ENCODE measurements at places on chromosomes 6 and 20.

DNA sequence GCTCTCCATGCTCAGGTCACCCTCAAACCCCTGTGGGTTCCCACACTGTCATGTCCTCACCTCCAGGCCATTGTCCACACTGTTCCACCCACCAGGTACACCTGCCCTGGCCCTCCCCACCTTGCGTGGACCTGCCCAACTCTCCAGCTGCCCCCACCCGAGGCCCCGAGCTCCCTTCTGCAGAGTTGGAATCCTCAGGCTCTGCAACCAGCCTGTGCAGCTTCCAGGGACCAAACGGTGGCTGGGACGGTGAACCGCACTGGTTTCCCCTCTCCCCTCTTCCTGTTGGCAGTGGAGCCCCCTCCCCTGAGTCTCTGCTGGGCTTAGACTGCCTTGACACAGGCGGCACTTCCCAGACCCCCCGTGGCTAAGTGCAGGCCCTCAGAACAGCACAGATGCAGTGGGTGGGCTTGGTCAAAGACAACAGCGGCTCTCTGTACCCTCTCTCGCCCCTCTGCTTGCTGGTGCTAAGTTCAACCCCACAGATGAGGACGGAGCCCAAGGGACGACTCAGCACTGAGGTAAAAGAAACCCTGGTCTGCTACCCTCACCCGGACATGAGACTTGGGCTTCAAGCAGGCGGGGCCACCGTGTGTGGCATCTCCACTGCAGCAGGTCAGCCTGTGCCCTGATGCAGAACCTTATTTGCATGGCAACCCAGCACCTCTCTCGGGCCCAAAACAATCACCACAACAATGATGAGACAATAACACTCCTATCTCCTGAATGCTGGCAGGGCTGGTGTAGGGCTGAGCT lies 11.0 kb downstream of the ZBP1 start:
- no peak for ATAC-seq

- peak; percentile 89 for ATAC-seq
Measured at GRCh38 chr6:29516108-29516507, 28.4 kb upstream of the MAS1L start.

GRCh38 chr6:151027936-151028838 lies 162.7 kb downstream of the MTHFD1L start:
- ATAC-seq, result no peak

DNA sequence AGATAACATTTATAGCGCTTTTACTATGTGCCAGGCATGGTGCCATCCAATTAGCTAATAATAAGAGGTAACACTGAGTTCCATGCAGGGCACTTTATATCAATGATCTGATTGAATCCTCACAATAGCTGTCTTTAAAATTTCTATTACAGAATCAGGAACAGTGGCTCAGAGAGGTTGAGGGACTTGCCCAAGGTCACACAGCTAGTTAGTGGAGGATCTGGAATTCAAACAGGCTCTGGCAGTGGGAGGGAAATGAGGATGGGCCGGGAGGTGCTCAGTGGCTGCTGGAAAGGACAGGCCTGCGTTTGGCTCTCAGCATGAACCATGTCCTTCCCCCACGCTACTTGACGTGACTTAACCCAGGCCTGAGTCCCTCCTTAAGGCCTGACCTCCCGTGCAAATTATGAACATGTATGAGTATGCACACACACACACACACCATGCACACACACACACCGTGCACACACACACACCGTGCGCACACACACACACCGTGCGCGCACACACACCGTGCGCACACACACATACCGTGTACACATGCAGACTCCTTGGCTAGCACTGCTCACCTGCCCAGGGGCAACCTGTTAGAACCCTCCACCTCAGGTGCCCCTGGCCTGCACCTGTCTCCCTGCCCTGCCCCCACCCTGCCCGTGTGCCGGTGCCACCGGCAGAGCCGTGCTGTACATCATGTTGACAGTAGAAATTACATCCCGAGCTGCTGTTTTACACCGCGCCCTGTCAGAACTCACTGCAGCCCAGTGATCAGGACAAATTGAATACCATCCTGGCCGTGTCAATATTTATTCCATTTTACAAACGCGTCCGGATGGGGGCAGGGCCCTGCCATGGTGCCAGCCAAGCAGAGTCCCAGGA lies 43.7 kb downstream of the CDH22 start:
- ATAC-seq, result no peak

DNA sequence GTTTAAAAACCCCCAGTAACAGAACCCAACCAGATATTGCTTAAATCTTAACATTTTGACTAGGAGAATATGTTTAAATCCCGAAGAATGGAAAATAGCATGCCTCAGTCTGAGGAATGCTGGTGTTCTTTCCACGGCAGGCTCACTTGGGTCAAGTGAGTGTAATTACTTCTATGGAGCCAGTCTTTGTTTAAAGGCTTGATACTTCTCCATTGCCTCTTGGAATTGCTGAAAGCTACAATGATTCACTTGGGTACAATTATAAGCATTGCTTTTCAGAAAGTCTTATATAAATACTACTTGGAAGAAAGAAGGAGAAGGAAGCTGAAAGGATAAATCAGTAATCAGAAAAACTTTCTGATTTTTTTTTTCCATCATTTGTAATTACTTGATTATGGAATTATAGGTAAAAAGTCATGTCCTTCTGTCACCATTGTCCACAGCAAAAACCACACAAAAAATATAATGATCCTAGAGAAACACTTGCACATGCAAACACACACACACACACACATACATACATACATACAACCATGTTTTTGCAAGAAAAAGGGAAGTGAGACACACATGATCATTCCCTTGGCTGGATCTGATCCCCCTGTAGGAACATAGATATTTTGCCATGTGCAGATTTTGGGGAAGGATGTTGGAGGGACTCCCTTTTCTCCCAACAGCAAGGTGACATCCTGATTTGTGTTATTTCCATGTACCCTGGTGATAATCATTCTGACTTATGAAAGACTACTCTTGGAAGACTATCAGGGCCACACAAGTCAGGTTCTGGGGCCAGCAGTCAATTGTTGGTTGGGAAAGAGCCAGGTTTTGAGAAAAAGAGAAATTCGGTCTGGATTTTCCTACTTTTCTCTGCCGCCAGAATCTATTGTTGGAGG lies 396.0 kb upstream of the BTBD3 start:
- ATAC-seq, result no peak

DNA sequence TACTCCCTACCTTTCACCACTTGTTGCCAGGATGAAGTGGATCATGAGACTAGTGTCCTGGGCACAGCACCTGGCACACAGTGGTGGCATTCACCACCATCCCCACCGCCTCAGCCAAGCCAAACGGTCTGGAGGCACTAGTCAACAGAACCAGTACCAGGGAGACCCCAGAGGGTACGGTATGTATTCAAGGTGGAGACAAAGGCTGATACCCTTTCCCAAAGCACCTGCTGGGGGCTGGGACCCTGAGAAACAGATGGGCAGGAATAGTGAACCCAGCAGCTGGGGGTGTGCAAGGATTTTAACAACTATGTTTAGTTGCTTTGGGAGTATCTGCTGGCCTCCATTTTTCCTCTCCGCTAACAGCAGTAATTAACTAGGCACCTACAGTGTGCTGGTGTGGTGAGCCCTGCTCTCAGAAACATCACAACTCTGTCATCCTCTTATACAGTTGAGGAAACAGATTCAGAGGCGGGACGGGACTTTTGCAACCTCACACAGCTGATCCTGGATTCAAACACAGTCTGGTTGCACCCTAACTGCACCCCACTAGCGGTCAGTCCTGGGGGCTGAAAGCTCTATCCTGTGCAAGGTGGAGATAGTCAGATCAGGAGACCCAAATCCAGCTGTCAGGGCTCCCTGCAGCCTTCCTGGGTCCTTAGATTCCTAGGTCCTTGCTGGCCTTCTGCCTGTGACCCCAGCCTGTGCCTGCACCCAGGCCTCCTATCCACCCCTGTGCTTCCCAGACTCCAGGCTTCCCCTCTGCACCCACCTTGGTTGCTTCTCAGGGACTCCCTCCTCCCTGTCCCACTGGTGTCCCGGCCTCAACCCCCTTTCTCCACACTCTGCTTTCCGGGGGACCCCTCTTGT lies 1.2 kb downstream of the SNTA1 start:
- ATAC-seq, result peak; percentile 4

DNA sequence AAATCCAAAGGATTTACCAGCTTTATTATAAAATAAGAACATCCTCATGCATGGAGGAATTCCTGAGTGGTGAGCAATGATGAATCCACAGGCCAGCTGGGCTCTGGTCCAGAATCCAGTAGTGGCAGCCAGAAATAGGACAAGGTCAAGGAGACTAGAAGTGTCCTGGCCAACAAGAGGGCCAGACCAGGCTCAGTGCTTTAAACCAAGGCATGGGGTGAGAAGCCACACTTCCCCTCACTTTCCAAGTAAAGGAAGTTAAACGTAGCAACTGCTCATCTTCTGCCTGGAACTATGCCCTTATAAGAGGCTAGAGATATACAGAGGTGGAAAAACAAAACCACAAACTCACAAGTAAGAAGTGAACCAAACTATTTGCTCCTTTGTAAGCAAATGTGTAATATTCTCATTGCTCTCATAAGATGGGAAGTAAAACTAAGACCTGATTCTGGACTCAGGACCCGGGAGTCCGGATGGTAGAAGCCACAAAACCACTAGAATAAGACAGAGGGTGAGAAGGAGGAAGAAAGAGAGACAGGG lies 253.2 kb downstream of the UST start:
- peak; percentile 22 for ATAC-seq

GRCh38 chr6:148893481-148893880 lies 146.7 kb downstream of the UST start:
- ATAC-seq, result no peak

GRCh38 chr6:122669868-122670267 lies 59.7 kb downstream of the PKIB start:
- ATAC-seq, result no peak

- ATAC-seq, result peak; percentile 75
Measured at GRCh38 chr6:87436435-87436834, 28.7 kb downstream of the CFAP206 start.

DNA sequence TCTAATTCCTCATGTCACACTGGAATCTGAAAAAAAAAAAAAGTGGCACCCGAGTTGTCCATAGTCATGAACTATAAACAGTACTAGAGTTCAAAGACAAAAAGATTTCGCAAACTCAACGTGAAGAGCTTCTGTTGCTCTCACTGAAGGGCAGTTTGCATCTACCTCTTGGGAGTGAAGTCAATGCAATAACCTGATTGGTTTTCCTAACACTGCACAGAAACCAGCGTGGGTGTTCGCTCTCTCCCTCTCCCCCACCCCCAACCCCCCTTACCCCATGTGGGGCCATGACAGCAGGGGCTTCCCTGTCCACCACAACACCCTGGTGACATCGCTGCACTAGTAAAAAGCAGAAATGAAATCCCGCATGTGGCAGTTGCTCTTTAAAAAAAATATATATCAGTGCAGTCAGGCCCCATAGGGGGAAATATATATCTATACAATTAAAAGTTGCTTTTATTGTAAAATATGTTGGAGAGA lies 66.9 kb downstream of the GMPR start:
- ATAC-seq, result peak; percentile 53

GRCh38 chr6:137768935-137769334 lies 98.1 kb upstream of the TNFAIP3 start:
- ATAC-seq, result no peak

- no peak for ATAC-seq
Measured at GRCh38 chr6:135014353-135014832, 40.2 kb downstream of the HBS1L start.

DNA sequence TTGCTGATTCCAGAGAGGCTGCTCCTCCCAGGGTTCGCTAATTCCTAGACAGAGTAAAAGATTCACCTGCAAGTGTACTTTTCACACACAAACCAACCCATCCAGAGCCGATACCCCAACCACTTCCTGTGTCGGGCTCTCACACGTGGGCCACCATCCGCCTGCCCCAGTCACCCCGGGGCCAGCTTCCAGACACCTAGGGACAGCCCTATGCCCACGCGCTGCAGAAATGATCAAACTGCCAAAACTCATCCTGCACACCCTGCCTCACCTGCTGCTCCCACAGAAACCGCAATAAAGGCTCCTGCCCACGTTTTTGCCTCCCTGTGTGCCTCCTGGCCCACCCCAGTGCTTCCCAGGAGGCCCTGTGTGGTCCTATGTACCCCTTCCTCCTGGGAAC lies 59.5 kb downstream of the PSMG4 start:
- no peak for ATAC-seq

DNA sequence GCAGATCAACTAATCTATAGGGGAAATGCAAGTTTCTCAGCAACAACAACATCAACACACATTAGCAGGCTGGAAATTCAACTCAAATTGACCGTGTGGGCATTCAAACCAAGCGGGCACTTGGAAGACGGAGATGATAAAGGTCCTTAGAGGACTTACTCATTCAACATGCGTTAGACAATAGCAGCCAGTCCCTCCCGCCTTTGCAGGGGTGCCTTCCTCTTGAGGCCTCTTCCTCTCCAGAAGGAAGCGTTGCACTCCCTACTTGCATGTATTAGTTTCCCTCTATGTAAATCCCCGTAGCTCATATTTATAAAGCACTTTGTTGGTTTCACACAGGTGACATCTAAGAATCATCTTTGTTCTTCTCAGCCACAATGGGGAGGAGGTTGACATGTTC lies 300.8 kb upstream of the STXBP5 start:
- ATAC-seq, result no peak

GRCh38 chr20:5003626-5004025 lies 2.3 kb upstream of the SLC23A2 start:
- no peak for ATAC-seq

DNA sequence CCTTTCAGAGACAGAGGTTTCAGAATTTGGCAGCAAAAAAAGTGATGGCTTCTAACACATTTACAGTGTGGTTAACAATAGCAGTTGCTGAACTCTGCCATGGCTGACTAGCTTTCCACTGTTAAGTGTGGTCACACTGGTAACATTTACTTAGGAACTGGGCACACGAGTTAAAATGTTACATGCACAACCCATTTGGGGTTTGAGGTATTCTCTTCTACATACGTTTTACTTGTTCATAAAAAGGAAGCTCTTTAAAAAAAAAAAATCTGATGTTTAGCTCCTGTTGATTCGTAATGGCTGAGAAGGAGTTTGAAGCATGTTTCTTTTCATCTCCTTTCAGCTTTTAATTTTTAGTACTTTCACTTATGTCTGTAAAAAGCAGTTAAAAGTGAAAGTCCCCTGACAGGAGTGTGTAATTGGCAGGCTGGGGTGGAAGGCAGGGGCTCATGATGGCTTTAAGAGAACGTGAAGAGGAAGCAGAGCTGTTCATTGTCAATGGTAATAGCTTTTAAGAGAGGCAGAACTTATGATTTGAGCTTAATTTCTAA lies 245.9 kb downstream of the FARS2 start:
- ATAC-seq, result no peak

DNA sequence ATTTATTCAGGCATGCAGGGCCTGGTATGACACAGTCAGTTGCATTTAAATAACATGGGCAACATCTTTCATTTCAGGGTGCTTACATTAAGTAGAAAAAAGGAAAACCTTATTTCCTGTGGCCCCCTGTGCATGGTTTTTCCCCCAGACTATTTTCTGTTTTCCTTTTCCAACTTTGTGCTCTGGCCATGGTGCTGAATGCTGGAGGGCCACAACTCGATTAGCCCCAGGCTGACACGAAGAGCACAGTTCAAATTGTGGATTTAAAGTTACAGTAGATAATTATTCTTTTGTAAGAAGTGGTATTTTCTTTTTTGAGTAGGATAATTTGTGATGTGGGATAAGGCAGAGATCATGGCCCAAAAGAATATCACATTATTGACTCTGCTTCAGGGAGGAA lies 332.0 kb downstream of the HAO1 start:
- no peak for ATAC-seq
